CD8-positive, alpha-beta memory T cell (primary cell): ENCODE measurements at places on chromosomes 13 and 19.

DNA sequence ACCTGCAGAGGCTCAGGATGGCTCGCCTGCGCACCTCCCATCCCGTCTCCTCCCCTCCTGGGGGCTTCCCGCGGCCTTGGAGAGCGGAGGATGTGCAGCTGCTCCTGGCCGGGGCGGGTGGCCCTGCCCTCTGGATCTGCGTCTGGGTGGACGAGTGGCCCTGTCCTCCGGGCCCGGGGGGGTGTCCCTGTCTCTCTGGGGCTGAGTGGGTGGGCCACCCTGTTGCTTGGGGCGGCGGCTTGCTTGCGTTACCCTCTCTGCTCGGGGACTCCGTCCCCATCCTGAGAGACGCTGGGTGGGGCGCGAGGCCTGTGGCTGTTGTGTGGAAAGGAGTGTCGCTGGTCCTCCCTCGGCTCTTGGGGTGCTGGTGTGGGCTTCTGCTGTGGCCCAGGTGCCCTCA, 34.6 kb downstream of the DOT1L start:
- DNase-seq, result no peak

GRCh38 chr13:37277435-37278144, 172.1 kb upstream of the CSNK1A1L start:
- DNase-seq, result no peak

DNA sequence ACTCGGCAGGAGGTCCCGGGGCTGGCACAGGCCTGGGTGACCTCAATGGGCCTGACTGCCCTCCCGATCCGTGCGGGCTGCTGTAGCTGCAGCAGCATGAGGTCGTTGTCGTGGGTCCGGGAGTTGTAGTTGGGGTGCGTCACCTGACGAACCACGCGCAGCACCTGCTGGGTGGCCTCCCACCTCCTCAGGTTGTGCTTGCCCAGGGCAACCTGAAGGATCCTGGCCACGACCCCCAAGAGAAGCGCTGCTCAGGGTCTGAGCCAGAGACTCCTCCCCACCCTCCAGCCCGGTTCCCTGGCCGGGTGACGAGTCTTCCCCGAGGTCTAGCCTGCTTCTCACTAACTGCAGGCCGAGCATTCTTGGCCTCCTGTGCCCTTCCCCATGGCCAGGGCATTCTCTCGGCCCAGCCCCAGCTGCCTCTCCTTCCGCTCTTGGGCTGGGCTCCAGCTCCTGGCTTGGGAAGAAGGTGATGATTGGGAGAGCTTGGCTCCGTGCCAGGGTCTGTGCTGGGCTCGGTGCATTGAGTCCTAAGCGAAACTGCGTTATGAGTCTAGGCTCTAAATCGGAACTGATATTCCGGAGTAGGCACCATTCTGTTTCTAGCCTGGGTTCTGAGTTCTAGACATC, 3.1 kb downstream of the KLK14 start:
- no peak for DNase-seq

GRCh38 chr19:18603255-18603957, 3.2 kb downstream of the CRLF1 start:
- no peak for DNase-seq

GRCh38 chr13:94660695-94661326, 51.5 kb downstream of the SOX21 start:
- no peak for DNase-seq

- DNase-seq, result no peak
These were observed 8.5 kb upstream of the CERS1 start for GRCh38 chr19:18904334-18905057.

DNA sequence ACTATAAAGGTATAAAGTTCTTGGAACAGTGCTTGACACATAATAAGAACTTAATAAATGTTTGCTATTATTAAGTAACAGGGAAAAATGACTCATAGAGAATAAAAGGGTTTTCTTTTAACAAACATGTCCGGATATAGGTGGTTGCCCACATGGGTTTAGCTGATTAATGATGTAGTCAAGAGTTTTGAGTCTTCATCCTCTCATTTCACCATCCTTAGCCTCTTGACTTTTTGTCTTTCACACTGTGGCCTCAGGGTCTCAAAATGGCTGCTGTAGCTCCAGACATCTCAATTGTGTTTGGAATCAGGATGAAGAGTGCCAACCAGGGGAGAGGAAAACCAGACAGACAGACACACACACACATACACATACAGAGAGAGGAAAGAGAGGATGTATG, 97.9 kb downstream of the HSPH1 start:
- no peak for DNase-seq

DNA sequence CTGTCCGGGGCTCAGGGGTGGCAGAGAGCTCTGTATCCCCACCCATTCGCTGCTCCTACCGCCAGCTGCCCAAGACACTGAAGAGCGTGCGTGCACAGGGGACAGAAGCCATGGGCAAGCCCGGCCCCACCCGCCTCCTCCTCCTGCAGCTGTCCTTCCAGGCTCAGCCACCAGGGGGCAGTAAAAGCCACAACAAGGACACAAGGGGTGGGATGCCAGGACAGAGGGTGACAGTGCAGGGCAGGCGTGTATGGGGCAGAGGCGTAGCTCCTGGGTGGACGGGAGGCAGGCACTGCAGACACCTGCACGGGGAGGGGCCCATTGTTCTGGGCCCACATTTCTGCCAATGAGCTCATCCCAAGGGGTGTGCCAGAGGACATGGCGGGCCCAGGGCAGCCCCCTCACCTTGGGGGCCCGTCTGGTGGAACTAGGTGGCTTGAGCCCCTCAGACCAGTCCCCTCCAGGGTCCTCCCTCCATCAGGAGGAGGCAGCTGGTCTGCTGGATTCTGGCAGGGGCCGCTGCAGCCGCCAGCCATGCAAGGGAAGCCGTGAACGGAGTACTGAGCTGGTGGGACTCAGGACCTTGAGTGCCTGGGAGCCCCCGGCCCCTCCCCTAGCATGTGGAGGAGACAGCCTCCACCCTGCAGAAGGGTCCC, 61.2 kb downstream of the MLLT1 start:
- DNase-seq, result peak; percentile 63

DNA sequence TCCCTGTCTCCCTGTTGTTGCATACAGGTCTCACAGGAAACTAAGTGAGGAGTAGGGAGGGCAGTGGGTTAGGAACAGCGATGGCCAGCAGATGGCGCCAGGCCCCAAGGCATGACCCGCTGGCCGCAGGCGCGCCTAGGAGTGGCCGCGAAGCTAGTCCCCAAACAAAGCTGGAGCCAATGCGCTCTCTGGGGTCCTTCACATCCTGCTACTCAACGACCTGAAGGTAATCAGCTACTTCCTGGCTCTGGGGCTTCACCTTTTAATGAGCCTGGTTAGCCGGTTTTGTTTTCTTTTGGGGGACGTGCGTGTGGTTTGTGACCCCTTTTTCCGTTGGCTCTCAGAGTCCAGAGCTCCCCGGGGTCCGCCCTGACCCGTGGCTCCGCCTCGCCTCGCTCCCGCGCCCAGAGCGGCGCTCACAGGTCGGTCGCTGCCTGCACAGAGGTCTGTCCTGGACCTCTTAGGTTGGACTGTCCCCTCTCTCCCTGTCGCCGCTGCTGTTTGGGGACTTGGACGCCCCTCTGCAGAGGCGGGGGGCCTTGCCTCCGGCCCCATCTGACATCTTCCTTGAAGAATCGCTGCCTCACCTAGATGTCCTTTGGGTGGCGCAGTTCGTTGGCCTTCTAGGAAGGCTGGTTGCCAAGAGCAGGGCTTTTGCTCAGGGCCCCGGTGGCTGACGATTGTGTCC, 62.2 kb upstream of the GTF3A start:
- peak; percentile 73 for DNase-seq

- no peak for DNase-seq
These were observed 9.1 kb downstream of the CARS2 start for GRCh38 chr13:110696776-110697175.

DNA sequence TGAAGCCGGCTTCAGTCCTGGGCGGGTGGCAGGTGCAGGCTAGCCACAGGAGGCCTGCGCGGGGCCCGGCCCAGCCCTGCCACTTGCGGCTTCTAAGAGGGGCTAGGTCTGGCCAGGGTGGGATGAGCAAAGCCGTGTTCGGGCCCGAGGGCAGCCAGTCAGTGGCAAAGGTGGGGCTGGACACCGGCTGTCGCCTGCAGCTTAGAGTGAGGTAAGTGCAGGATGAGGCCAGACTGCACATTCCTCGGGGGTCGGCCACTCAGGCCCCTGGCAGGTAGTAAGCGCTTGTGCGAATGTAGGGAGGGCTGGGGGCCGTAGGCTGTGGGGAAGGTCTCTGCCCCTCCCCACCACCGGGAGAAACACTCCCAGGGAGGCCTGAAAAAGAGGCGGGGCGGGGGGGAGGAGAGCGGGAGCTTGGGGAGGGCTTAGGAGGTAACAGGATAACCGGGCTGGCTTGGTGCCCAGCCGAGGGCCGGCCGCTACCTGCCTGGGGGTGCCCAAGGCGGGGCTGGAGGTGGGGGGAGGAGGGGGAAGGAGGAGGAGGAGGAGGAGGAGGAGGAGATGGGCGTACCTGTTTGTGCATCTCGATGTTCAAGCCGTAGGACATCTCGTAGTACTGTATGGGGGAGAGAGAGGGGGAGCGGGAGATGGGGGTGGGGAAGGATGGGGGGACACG, 6.4 kb downstream of the TLE5 start:
- no peak for DNase-seq

DNA sequence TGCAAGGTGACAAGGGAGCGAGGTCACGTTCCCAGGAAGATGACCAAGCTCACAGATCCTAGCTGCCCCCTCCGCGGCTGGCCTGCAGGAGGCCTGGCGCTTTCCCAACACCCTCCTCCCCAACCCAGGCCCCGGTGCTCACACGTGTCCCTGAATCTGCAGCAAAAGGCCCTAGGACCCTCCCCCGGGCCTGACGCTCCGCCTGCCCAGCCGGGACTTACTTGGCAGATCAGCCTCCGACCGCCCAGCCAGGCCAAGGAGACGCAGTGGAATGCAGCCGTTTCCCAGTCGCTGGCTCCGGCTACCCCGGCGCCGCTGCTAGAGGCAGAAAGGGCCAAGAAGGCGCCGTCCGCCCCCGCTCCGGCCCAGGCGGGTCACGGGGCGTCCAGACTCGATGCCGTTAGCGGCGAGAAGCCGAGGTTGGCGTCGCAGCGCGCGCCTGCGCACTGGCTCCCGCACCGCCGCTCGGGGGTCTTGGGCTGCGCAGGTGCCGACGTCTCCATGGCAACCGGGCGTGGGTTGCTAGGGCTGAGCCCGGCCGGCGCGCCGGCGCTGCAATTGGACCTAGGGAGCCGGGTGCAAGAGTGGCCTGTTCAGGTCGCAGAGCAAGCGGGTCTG, at the start of gene PNMA8A:
Gene PNMA8A (minus strand): TSS at position 448 of the 618 bp plus-strand sequence. CDS start 528 bp downstream, outside the sequence.
- DNase-seq, result no peak

- DNase-seq, result no peak
These were observed 27.4 kb downstream of the STARD13 start for GRCh38 chr13:33257841-33258807.

DNA sequence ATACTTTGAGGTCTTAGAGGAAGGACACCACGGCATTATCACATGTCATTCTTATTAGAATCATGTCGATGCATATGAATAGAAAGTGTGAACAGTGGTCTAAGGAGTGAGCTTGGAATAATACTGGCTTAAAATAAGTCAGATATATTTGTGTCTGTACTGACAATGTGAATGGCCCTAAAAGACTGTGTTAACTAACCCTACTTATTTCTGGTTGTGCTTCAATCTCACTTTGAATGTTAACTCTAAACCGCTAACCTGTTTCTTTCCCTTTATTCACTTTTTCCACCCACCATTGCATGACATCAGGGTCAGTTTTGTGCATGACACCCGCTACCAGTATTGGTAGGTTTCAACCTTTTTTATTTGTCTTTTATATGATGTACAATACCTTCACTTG, 69.1 kb upstream of the RAP2A start:
- no peak for DNase-seq

GRCh38 chr13:112831196-112831595, 137.8 kb upstream of the MCF2L start:
- DNase-seq, result no peak

- no peak for DNase-seq
These were observed 7.3 kb downstream of the TNNT1 start for GRCh38 chr19:55141696-55142095.

DNA sequence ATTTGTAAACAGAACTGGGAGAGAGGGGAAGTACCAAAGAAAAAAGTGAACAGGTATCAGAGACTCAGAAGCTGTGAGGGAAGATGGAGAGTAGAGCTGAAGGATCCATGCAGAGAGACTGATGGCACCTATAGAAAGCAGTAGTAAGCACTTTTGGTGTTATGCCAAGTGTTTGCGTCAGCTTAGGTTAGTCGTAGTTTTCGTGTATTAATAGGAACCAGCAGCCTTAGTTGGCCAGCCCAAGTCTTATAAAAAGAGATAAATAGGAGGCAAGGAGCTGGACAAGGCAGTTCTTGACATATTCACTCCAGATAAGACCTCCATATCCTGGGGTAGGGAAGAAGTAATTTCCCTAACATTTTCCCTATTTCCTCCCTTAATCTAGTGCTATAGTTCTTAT, 214.2 kb downstream of the OXGR1 start:
- no peak for DNase-seq

DNA sequence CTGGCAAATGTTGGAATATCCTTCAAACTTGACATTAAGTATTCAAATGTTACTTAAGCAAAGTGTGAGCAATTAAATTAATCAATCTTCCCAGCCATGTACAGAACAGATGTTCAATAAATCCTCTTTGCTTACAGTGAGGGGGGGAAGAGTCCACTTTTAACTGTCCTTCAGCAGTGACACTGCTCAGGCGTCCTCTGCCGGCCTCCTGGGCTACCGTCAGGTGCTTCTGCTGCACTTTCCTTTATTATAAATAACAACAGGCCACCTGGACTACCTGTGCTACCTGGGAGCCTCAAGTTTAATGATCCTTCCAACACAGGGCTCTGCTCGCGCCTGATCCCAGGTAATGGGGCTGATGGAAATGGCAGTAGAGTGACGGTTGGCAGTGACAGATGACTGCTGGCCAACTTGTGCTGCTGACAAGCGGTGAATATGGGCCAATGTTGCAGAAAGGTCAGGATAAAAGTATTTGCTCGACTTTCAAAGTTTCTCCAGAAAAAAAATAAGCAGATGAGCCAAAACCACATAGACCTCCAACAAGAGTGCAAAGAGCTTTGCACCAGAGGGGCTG, 460.0 kb upstream of the ZNF507 start:
- DNase-seq, result no peak

DNA sequence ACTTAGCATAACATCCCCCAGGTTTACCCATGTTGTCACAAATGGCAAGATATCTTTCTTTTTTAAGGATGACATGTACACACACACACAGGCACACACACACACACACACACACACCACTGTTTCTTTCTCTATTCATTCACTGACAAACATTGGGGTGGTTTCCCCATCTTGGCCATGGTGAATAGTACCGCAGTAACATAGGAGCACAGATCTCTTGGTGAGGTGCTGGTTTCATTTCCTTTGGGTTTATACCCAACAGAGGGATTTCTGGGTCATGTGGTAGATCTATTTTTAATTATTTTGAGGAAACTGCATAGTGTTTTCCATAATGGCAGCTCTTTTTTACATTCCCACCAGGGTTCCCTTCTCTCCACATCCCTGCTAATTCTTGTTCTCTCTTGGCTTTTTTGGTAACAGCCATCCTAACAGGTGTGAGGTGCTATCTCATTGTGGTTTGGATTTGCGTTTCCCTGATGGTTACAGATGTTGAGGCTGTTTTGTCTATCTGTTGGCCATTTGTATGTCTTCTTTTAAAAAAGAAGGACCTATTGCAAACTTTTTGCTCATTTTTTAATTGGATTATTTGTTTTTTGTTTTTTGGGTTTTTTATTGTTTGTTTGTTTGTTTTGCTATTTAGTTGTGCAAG, 251.7 kb upstream of the IRS2 start:
- no peak for DNase-seq
